NCI-H460 (cell line): ENCODE measurements at places on chromosomes 6 and 20.

DNA sequence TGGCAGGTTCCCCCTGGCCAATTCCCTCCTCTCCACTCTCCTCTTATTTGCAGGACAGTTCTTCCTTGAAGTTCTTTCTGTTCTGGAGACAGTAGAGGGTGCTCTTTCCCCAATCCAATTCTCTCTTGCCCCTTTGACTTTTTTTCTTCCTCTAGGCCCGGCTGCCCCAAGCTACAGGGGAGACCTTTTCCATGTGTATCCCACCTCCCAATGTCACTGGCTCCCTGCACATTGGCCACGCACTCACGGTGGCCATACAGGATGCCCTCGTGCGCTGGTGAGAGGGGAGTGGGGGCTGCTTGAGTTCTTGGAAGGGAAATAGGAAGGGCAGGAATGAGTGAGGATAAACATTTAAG lies 1.5 kb downstream of the VARS2 start:
- DNase-seq, result peak; percentile 66

GRCh38 chr20:561437-562231 lies 18.0 kb upstream of the CSNK2A1 start:
- peak; percentile 76 for DNase-seq

GRCh38 chr6:89458704-89459103 lies 25.8 kb downstream of the ANKRD6 start:
- no peak for DNase-seq

- DNase-seq, result no peak
These were observed 555.0 kb upstream of the ADGRB3 start for GRCh38 chr6:68080074-68080473.

DNA sequence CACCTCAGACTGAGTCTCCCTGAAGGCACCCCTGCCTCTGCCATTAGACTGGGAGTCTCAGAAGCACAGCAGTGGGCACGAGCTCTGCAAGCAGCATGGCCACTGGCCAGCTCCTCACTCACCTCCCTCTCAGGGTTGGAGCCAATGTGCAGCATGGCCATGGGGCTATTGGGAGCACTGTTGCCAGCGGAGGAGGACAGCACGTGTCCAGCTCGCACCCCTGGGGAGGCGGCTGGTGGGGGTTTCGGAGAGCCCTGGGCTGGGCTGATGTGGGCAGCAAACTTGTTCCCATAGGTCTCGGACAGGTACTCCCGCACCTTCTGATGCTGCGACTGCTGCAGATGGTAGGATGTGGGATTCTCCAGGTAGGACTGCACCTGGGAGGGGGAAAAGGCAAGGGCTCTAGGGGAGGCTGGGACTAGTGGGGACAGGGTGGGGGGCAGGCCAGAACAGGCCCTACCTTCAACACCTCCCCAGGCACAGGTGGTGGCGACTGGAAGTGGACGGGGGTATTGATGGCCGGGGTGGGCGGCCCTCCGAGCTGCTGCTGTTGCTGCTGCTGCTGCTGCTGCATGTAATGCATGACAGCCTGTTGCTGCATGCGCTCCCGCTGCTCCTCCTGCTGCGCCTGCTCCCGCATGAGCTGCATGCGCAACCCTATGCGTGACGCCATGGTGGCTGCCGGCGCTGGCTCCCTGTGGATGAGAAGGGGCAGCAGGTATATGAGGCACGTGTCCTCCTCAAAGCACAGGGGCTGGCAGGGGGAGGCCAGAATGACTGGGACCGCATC lies 44.7 kb downstream of the TFEB start:
- DNase-seq, result no peak

GRCh38 chr20:51972056-51972455 lies 169.7 kb upstream of the SALL4 start:
- no peak for DNase-seq

DNA sequence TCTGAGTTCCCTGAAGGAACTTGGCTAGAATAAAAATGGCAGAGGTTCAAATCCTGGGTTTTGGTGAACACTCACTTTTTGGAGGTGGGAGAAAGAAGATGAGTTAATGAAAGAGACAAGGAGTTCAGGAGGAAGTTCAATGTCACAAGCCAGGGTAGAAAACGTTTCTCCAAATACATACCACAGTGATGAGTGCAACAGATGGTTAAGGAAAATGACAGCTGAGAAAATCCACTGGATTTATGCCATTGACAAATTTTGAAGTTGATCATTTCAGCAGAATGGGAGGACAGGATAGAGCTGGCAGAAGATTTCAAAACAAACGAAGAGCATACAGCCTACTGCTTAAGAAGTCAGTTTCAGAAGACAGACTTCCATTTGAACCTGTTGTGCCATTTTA lies 122.7 kb downstream of the GFRAL start:
- no peak for DNase-seq
